ENCODE measurements at places on chromosomes 4 and X.

- DNase-seq = no peak
These were observed 19.8 kb downstream of the DCUN1D4 start for GRCh38 chr4:51862781-51863180.

GRCh38 chr4:173159791-173160190 lies 8.8 kb upstream of the GALNT7 start:
- no peak for DNase-seq

DNA sequence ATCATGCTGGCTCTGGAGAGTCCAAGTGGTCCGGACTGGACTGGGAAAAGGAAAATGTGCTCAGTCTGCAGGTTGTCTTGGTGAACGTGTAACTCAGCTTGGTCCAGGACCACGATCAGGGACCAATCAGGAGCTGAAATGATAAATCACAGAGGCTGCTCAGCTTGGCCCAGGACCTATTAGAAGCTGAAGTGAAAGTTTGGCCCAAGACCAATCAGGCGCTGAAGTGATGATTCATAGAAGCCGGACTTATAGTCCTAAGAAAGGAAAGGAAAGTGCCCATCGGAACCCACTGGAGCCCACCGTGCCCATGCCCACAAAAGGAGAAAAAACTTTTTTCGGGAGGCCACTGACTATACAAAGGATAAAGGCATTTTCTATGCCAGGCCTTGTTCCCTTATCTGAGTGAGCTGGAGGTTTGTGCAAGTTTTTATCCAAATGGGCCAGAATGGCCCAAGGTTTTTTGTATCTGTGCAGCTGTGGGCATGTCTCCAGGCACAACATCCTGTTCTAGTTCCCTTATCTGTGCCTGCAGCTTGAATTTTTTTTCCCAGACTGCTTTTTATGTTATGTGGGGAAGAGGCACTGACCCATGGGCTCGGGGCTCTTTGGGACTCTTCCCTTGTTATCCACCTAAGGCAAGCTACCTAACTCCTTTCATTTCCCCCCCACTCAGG lies 194.4 kb downstream of the FAM133A start:
- DNase-seq = no peak

DNA sequence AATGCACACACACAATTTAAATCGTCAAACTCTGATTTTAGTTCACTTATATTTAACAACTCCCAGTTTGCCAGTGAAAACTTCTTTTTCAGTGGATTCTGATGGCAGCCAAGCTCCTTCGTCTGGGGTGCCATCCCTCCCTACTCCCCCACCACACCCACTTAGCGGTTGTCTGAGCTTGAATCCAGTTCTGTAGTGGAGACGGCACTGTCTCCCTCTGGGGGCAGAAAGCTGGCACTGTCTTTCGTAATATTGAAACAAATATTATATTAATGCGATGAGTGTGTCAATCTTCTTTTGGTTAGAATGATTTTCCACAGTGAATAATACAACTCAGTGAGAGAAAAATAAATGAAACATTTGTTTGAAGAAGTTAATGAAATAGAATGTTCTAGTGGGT lies 5.4 kb downstream of the MEPE start:
- DNase-seq = no peak

- DNase-seq = no peak
These were observed 160.2 kb upstream of the IGFBP7 start for GRCh38 chr4:57270346-57270745.

DNA sequence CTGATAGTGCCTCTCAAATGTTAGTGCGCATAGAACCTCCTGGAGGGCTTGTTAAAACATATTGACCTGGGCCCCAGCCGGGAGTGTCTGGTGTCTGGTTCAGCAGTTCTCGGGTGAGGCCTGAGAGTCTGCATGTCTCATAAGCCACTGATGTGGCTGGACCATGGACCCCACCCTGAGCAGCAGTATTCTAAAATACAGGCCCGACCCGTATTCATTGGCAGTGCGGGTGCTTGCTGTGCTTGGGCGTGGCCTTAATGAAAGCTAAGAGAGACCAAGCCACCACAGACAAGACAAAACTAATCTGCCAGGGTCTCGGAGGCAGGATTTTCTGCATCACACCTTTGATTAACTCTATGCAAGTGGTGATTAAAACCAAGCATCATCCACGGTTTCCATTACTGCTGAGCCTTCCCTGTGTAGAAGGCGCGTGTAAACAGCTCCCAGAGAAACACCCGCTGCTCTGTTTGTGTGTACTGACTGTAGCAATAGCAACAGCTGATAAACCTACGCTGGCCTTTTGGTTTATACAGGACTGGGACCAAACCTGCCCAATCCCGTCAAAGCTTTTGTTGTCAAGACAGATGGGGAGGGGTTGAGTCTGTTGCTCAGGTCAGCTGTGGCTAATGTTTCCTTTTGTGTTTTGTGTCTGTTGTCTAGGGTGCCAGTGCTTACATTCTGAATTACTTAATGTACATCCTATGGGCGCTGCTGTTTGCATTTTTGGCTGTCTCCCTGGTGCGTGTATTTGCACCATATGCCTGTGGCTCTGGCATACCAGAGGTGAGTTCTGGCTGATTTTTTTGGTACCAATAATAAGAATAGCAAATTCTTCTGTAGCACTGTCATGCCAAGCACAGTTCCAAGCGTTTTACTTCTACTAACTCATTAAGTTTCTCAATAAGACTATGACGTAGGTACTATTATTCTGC lies 40.8 kb downstream of the CLCN4 start:
- DNase-seq = no peak

GRCh38 chr4:165347647-165348569 lies 20.4 kb downstream of the MSMO1 start:
- DNase-seq = no peak

GRCh38 chrX:153499876-153500275 lies 5.1 kb downstream of the BGN start:
- no peak for DNase-seq

DNA sequence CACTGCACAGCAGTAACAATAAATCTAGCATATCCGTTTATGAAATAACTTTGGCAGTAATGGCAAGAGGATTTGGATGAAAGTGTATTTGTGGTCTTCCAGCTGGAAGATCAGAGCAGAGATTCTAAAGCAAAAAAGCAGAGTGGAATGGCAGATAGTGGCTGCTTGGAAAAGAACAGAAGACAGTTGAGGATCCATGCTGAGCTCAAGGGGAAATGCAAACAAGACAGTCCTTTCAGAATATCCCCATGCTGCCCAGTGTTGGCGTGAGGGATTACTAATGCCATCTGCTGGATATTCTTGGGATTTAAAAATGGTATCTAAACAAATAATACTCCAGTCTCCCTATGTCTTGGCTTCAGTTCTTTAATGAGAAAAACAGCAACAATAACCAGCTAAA lies 629.1 kb upstream of the ATOH1 start:
- DNase-seq = no peak

DNA sequence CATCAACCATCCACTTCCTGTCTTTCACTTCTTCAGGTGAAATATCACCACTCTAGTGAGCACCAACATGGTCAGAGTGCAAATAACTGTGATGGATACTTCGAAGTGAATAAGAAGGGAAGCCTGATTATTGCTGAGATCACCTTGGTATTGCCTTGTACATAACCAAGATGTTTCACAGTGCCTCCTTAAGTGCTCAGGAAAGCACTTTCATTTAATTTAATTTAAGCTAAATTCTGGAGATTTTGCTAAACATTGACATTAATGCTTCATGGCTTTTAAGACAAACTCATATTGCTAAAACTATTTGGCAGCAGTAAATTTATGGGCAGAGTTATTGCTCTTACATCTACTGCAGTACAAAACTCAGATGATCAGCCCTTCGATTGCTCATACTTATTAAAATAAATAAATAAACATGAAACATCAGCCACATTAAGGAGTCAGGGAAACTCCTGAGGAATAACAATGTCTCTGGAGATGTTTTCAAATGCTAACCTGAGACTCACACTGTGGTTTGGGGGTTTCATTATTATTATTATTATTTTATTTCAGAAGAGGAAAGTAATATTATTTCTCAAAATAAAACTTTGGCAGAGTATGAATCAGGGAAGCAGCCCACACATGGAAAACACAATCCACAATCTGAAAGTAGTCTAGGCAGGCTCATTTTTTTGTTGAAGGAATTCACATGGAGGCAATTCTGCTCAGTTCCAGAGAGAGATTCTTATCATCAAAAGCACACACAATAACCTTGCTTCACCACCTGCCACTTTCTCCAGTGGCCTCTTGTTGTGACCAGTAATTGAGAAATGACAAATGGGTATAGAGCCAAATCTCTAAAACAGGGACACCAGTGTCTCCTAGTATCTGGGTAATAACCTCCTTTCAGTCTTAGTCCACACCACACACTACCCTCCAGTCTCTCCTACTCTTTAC lies 344.2 kb downstream of the MAPK10 start:
- DNase-seq = no peak

DNA sequence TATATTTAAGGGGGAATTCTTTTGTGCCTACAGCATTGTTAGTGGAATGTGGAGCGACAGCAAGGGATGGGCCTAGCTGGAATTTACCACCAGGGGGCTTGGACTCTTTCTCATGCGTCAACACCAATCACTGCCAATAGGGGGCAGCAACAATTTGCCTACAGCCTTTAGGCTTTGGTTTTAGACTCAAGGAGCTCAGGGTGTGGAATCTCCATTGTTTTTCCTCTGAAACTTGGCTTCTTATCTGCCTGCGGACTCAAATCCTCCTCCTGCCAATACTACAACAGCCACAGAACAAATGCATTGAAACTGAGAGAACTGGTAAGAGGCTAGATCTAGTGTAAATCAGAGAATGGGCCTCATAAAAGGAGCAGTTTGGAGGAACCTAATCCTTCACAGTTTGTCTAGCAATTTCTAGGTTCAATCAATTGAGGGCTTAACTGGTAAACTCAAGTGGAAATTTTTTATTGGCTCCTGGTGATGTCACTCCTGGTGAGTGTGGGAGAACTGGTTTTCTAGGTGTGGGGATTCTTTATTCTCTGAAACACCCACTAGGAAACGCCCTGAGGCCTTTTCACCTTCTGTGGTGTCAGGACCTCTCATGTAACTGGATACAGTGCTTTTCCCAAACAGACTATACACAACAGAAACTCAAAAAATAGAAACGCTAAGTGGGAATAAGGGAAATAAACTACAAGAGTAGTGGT lies 27.9 kb upstream of the TMSB4X start:
- DNase-seq = peak; percentile 58

Measured in activated CD4-positive, alpha-beta T cell treated with anti-CD3 and anti-CD28 coated beads for 1 hour (primary cell).